NCI-H1930 (cell line): ENCODE measurements at places on chromosomes 4 and X.

DNA sequence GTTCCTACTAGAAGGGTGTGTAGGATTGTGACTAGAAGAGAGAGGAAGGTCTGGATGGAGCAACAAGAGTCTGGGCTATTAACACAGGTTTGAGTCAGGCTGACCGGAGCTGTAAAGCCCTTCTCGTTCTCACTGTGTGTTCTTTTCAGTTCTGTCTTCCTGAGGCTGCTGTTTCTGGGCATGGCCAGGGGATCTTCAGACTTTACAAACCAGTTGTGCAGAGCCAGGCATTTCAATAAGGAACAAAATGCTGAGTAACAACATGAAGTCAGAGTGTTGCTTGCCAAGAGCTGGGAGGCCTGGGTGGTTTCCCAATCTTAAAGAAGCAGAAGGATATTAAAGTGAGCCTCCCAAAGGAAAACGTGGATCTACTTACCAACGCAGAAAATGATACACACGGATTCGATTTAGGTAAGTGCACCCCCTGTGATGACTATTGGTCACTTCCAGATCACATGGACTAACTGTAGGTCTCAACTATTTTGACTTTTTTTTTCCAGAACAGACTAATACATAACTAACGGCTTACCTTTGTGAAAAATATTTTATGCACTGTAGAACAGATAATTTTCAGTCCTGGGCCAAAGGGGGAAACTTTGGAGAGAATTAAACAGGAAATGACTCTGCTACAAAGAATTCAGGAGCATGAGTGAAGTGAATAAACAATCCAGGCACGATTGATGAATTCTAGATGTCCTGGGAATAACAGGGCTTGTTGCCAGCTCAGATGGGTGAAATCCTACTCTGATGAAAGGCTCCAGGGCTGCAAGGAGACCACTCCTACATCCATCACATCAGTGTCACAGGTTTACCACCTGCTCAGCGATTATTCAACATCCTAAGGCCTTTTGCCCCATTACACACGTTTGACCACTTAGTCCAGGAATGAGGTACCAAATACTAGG lies 94.5 kb downstream of the ANXA3 start:
- no peak for DNase-seq

GRCh38 chr4:24419181-24420034 lies 164.9 kb downstream of the DHX15 start:
- peak; percentile 18 for DNase-seq

DNA sequence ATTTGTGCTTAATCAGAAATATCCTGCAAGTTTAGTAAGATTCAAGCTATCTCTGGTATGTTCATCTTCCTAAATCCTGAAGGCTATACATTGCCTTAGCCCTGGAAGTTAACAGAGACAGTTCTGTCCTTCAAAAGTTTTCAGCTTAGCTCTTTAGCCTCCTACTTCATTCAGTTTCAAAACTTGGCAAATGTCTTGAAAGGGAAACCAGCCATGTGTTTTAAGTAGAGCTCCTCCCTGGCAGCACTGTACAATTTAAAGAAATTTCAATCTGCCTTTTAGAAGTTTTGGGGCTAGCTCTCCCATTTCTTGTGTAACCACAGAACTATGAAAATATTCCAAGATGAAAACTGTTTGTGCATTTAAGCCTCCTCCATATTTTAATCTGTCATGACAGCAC lies 47.0 kb downstream of the FANCB start:
- no peak for DNase-seq

DNA sequence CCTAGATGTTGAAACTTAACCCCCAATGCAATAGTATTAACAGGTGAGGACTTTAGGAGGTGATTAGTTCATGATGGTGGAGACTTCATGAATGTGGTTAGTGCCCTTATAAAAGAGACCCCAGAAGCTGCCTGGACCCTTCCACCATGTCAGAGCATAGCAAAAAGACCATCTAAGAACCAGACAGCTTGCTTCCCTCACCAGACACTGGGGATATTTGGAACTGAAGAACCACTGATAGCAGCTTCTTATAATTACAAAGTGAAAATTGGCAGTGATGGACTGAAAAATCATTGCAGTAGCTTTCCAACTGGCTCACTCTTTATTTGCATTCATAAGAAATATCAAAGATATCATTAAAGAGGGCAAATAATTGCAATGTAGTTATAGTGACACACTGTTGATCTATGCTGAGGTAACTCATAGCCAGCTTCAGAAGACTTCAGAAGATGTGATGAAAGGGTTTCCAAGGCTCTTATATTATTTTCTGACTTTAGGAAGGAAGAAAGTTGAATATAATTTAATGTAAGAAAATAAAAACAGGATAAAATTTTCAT lies 5.8 kb downstream of the RASSF6 start:
- DNase-seq, result no peak

- no peak for DNase-seq
Measured at GRCh38 chr4:19239565-19239964, 1012.1 kb upstream of the SLIT2 start.

GRCh38 chr4:142817442-142817841 lies 28.7 kb downstream of the INPP4B start:
- no peak for DNase-seq

- DNase-seq, result no peak
Measured at GRCh38 chr4:81215931-81216330, 909 bp upstream of the PRKG2 start.

- DNase-seq, result no peak
Measured at GRCh38 chr4:148795156-148795864, 353.1 kb upstream of the NR3C2 start.

DNA sequence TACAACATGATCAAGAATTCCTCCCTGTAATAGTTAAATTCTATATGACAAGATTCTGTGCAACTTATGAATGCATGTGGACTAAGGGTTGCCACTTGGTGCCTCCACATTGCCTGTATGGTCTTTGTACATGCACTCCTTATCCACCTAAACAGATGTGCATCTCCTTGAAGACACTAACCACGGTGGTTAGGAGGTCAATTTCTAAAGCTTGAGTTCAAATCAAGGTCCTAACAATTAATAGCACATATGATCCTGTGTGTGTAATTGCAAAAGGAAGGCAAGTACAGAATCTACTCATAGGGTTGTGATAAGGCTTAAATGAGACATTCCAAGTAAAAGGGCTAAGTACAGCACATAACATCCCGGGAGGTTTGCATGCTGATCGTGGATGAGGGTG lies 1.5 kb upstream of the IL21 start:
- no peak for DNase-seq

DNA sequence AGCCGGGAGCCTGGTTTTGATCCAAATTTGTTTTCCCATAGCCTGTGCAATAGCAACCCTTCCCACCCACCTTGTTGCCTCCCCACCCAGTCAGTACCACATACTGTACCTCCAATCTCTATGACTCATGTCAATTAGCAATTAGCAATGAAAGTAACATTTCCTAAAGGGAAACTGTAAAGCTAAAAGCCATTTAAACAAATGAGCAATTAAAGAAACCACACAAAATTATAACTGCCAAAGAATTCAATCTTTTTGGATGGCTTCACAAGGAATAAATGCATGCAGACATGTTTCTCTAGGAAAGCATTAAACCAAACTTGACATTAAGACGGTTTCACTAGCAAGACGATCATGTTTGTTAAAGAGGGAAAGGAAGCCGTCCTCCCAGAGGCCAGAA lies 169.0 kb upstream of the MAP3K15 start:
- no peak for DNase-seq

- DNase-seq, result no peak
Measured at GRCh38 chrX:91435395-91435794, 756 bp downstream of the PABPC5 start.

- no peak for DNase-seq
Measured at GRCh38 chr4:84031401-84031800, 467.7 kb downstream of the NKX6-1 start.

DNA sequence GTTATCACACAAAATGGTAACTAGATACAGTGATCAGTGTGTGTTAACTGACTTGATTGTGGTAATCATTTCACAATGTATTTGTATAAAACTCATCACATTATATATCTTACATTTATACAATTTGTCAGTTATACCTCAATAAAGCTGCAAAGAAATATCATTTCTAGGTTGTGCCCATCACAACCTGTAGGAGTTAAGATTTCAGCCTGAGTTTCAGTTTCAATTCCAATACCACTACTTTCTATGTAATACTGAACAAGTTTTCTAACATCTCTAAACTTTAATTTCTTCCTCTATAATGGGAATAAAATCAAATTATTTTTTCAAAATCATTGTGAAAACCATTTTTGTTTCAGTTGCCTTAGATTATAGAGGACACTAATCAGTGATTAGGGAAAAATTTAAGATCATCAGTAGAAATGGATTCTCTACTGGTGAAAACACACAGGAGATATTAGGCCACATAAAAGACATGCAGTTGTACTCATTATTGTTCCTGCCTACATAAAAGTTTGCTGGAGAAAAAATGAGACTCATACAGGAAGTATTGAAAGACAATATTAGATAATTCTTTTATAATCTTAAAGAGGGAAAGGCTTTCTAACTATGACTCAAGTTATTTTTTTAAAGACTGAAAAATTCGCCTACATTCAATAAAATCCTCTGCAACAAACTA lies 18.4 kb upstream of the TBC1D1 start:
- DNase-seq, result no peak

DNA sequence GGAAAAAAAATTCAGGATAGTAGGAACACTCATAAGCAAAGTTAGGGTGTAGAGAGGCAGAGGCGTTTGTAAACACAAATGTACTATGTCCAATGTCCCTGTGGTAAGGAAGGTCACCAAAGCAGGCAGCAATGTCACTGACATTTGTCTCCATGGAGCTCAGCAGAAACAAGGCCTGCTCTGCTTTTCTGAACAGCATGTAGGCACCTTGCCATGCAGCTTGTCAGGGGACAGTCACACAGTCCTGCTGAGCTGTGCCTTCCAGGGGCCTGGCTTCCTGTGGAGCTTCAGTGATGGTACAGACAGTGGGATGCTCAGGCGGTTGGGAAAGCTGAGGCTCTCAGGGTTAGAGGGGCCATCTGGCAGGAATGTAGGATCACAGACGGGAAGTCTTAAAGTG lies 74.5 kb upstream of the HS3ST1 start:
- no peak for DNase-seq

- no peak for DNase-seq
Measured at GRCh38 chr4:170476351-170476750, 386.6 kb upstream of the AADAT start.

- DNase-seq, result no peak
Measured at GRCh38 chrX:45309096-45309495, 108.4 kb upstream of the DIPK2B start.

GRCh38 chr4:79996851-79997250 lies 76.2 kb downstream of the ANTXR2 start:
- DNase-seq, result no peak

- DNase-seq, result no peak
Measured at GRCh38 chrX:152896450-152896849, 1.4 kb upstream of the ZNF185 start.

- no peak for DNase-seq
Measured at GRCh38 chr4:20960291-20960690, 260.0 kb downstream of the PACRGL start.

DNA sequence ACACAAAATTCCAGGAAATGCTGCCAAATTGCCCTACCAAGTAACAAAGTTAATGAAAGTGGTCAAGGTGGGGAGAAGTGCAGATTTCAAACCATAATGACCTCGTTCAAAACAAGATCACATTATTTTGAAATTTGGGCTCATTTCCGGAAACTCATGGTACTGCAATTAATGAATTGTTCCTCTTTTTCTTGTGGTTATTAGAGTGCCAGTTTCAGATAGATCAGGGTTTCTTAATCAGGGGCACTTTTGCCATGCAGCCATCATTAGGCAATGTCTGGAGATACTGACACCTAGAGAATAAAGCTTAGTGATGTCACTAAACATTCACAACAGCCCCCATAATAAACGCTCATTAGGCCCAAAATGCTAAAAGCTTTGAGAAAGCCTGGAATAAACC lies 381.5 kb upstream of the GALNT7 start:
- no peak for DNase-seq

DNA sequence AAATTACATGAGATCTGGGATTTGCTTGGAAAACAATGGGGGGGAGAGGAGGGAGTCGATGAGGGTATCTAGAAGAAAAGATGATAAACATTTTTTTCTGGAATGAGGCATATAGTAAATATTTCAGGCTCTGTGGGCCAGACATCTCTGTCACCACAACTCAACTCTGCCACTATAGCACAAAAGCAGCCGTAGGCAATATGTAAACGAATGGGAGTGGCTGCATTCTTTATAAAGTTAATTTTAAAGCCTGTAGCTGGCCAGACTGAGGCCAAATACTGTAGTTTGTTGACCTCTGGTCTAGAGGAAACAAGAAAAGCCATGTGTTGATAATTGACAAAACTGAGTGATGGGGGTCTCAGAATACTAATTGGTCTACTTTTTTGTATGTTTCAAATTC lies 14.1 kb upstream of the TCEANC start:
- DNase-seq, result no peak

GRCh38 chr4:158229768-158230167 lies 19.5 kb downstream of the TMEM144 start:
- no peak for DNase-seq

GRCh38 chrX:134670134-134670924 lies 12.1 kb upstream of the PLAC1 start:
- no peak for DNase-seq

DNA sequence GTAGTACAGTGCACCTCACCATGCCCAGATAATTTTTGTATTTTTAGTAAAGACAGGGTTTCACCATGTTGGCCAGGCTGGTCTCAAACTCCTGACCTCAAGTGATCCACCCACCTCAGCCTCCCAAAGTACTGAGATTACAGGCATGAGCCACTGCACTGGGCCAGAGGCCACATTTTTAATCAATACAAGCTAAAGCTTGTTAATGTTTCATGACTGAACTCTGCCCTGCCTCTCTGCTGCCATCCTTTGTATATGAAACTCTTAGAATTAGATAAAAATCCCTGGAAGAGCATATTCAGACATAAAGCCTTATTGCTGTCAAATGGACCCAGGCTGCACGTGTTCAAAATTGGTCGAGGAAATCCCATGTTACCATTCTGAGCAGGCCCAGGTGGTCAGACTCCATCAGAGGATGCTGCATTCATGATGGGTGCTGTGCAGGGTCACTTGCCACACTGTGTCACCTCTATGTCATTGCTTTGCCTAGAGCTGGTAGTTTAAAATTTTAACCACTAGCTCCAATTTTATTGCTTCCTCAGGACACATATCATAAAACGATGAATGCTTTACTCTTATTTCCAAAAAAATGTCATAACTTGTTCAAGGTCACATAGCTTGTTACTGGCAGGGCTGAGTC lies 45.2 kb downstream of the LNX1 start:
- no peak for DNase-seq

GRCh38 chrX:21958916-21959315 lies 18.4 kb downstream of the SMS start:
- DNase-seq, result no peak

DNA sequence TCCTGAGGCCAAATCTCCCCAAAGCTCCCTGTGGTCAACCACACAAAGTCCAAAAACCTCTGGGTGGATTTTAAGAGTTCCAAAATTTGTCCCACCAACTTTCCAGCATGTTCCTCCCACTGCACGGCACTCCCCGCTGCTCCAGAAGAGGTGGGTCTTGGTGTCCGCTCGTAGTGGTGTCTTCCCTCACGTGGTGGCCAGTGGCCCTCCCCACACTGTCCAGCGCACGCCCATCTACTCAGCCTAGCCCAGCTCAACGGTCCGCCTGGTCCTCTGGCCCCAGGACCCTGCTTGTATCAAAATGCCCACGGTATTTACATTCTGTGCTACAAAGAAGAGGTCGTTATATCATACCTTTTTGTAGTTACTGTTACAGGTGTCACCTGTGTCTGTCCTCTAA lies 83.5 kb downstream of the NSUN7 start:
- DNase-seq, result no peak
